Activated T-cell treated with anti-CD3 and anti-CD28 coated beads, Interleukin-2, amount 50 U/mL, for 72 hours (primary cell): ENCODE measurements at places on chromosomes 13 and 19.

- H3K4me1 ChIP-seq = peaks cover 20% of the 10 kb centered on the region
- H3K4me3 ChIP-seq = peak overlapping the region; percentile 93
- H3K36me3 ChIP-seq = peaks cover 6% of the 10 kb centered on the region
- no peak for DNase-seq
Observed at GRCh38 chr19:55578761-55579747, 1.6 kb downstream of the ZNF579 start.

GRCh38 chr19:5001615-5002014, 32.7 kb downstream of the KDM4B start:
- H3K4me3 ChIP-seq = no peak overlapping the region
- no peak overlapping the region for H3K27ac ChIP-seq

- DNase-seq = no peak
- H3K4me3 ChIP-seq = no peak overlapping the region
- no peaks in the 10 kb centered on the region for H3K36me3 ChIP-seq
- H3K27ac ChIP-seq = no peak overlapping the region
- peaks cover 6% of the 10 kb centered on the region for H3K4me1 ChIP-seq
Observed at GRCh38 chr13:25292301-25292700, 5.0 kb upstream of the MTMR6 start.

DNA sequence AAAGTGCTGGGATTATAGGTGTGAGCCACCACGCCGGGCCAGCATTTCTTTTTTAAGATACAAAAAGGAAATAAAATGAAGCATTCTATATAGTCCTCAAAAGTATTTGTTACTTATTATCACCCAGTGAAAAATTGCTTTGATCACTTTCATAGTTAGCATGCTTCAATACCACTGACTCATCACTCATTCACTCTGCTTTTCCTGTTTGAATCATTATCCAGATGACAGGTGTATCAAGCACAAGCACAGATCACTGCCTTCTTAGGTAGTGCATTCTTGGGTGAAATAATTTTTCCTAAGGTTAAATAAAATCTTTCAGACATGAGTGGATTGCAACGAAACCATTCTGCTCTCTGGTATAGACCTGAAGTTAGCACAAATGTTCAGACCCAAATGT, 35.8 kb upstream of the SPART start:
- no peak for DNase-seq
- H3K4me3 ChIP-seq = no peak overlapping the region
- peaks cover 8% of the 10 kb centered on the region for H3K27me3 ChIP-seq
- no peaks in the 10 kb centered on the region for H3K36me3 ChIP-seq
- H3K27ac ChIP-seq = no peak overlapping the region

- H3K36me3 ChIP-seq = no peaks in the 10 kb centered on the region
- no peak for DNase-seq
- peaks cover 27% of the 10 kb centered on the region for H3K27me3 ChIP-seq
- no peak overlapping the region for H3K27ac ChIP-seq
- no peaks in the 10 kb centered on the region for H3K4me1 ChIP-seq
Observed at GRCh38 chr13:32989290-32989667, 26.9 kb upstream of the KL start.

DNA sequence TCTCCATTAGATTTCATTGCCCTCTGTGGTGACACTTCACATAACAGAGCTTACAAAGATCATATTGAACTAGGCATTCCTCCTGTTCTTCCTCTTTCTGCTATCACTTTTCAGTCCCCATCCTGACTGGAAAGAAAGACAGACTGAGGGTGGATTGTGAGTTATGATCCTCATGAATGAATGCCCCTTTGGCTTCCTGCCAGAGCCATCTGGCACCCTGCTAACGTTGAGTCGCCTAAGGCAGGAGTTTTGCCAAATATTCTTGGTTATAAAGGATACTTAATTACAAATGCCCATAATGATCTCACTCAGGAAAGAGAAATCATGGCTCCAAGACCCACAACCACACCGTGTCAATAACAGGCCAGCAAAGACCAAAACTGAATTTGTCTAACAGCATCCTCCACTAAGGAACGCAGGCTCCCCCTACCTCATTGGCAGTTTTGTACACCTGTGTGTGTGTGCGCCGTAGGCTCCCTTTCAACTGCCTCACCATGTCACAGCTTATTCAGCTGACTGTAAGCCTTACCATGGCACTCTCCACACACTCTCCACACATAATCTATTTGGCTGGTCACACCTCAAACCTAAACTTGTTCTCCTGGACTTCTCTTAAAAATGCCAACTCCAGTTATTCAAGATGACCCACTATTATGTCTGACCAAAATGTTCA, 15.5 kb downstream of the ZNF211 start:
- peaks cover 6% of the 10 kb centered on the region for H3K4me1 ChIP-seq
- H3K4me3 ChIP-seq = no peak overlapping the region
- H3K36me3 ChIP-seq = peaks cover 19% of the 10 kb centered on the region
- no peak for DNase-seq
- no peaks in the 10 kb centered on the region for H3K27me3 ChIP-seq

- no peaks in the 10 kb centered on the region for H3K4me1 ChIP-seq
- DNase-seq = no peak
- no peaks in the 10 kb centered on the region for H3K36me3 ChIP-seq
- no peak overlapping the region for H3K4me3 ChIP-seq
- no peaks in the 10 kb centered on the region for H3K27me3 ChIP-seq
Observed at GRCh38 chr13:81487151-81487550, 1146.2 kb upstream of the SPRY2 start.
